ENCODE measurements at places on chromosomes 13 and 19. TPM values are rescaled to one million over a fixed set of nuclear protein-coding genes. Genes with fewer than 3 reads are reported as not detected.

DNA sequence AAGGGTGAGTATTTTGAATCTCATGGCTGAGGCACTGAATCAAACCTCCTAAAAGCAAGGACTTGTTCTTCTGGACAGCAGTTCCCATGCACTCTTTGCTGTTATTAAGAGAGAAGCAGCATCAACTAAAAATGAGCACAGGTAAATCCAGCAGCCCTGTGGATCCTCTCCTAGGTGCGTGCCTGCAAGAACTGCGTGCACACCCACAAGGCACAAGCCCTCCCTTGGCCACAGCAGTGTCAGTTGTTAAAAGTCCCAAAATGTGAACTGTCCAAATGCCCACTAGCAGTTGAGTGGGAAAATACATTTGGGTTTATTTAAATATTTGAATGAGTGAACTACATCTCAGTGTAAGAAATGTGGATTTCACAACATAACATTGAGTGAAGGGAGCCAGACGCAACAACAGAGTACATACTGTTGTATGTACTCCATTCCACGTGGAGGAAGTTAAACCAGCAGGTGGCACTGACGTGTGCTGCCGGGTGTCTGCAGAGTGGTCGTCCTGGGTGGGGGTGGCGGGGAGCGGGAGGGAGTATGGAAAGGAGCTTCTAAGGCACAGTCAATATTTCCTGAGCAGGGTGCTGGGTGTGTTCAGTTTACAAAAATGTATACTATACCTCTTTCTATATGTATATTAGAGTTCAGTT is 266.4 kb downstream of the NALCN start:
- peaks cover 5% of the 10 kb centered on the region for H3K4me1 ChIP-seq
- H3K36me3 ChIP-seq: no peaks in the 10 kb centered on the region
- H3K27me3 ChIP-seq: no peaks in the 10 kb centered on the region
- H3K27ac ChIP-seq: no peak overlapping the region
- no peak overlapping the region for H3K4me3 ChIP-seq
- peak; percentile 66 for DNase-seq

DNA sequence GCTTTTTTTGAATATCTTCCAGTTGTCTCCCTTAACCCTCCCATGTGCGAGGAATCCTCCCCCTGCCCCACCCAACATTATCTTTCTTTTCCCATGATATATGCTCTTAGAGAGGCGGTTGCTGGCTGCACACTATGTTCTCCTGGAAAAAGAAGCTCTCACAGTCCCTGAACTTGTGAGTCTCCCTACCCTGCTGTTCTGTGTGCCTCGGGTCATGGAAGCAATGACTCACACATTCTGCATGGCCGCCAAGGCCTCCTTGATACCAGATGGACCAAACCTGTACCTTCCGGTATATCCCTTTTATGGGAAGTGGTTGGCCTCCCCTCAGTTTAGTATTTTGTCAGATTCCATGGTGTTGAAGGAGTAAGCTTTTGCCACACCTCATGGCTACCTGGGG is 705.4 kb downstream of the SLITRK6 start:
- H3K4me1 ChIP-seq: no peaks in the 10 kb centered on the region
- H3K27me3 ChIP-seq: no peaks in the 10 kb centered on the region
- no peaks in the 10 kb centered on the region for H3K36me3 ChIP-seq
- no peak for DNase-seq
- no peak overlapping the region for H3K4me3 ChIP-seq

DNA sequence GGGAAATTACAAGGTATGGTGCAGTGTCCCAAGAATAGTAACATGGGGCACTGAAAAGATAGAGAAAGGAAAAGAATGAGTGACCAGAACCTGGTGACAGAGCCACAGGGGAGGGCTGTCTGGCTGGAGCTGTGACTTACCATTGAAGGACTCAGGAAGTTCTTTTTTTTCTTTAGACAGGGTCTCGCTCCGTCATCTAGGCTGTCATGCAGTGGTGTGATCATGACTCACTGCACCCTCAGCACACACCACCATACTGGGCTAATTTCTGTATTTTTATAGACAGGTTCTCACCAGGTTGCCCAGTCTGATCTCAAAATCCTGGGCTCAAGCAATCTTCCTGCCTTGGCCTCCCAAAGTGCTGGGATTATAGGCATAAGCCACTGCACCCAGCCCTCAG is 8.8 kb upstream of the CPB2 start:
- no peak for DNase-seq
- H3K4me1 ChIP-seq: no peaks in the 10 kb centered on the region
- no peaks in the 10 kb centered on the region for H3K36me3 ChIP-seq
- no peak overlapping the region for H3K27ac ChIP-seq

DNA sequence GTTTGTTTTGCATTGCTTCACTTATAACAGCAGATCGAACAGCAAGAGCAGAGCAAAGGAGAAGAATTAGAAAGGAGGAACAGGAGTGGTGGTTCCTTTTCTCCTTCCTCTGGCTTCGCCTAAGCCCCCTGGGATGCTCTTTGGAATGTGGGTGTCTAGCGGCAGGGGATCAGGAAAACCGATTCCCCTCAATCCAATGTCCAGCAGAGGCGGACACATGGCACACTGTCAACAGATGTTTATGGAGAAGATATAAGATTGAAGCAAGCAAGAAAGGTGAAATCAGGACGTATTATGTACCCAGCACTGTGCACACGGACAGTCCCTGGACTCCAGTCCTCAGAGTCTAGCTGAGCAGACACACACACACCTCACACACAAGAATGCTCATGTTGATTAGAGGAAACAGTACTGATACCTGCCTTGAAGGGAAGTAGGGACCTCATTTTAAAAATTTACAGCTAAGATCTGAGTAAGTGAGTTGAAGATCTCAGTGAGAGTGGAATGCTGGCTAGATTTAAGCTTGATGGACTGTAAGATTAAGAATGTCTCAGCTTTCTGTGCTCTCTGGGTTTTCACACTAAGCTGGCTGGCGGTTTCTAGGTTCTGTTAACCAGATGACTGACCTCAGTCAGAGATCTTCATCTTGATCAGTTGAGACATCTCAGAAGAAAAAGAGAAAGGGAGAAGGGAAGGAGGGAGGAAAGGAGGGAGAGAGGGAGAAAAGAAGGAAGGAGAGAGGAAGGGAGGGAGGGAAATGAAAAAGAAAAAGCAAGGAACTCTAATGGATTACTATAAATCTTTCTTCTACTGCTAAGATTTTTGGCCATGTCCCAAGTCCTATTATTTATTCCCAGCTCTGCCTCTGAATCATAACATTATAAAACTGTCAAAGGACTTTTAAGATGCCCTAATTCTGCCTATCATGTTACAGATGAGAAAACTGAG is 44.8 kb downstream of the FLT1 start:
- no peaks in the 10 kb centered on the region for H3K36me3 ChIP-seq
- DNase-seq: no peak
- H3K27ac ChIP-seq: no peak overlapping the region

DNA sequence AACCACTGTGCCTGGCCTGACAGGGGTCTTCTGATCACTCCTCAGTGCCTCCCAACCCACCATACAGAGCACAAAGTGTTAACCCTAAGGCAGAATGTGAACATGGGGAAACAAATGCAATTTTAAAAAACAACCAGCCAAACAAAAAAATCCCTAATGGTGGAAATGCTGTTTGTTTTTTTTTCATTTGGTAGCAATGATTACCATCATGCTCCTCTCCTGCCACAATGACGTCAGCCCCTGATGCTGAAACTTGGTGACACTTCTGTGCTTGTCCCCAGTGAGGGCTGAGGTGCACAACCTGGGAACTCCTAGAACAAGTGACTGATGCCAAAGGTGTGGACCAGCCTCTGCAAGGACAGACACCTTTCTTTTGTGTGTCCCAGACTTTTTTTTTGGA is 4.0 kb upstream of the TSPAN16 start:
- DNase-seq: no peak
- no peak overlapping the region for H3K4me3 ChIP-seq
- H3K36me3 ChIP-seq: no peaks in the 10 kb centered on the region
- 0 out of 2 replicates have a peak, but pooled peaks cover 1% of the 10 kb centered on the region for H3K4me1 ChIP-seq
- H3K27ac ChIP-seq: no peak overlapping the region
- H3K27me3 ChIP-seq: no peaks in the 10 kb centered on the region

GRCh38 chr19:40578442-40578908 is 1.8 kb downstream of the SHKBP1 start:
- peaks cover 25% of the 10 kb centered on the region for H3K36me3 ChIP-seq
- no peaks in the 10 kb centered on the region for H3K27me3 ChIP-seq
- DNase-seq: peak; percentile 41
- H3K4me1 ChIP-seq: peaks cover 4% of the 10 kb centered on the region
- no peak overlapping the region for H3K4me3 ChIP-seq
- no peak overlapping the region for H3K27ac ChIP-seq

- H3K4me3 ChIP-seq: no peak overlapping the region
- no peak overlapping the region for H3K27ac ChIP-seq
- H3K36me3 ChIP-seq: no peaks in the 10 kb centered on the region
- H3K27me3 ChIP-seq: no peaks in the 10 kb centered on the region
- DNase-seq: no peak
These were observed 1396.4 kb downstream of the EFNB2 start for GRCh38 chr13:105139048-105139379.

DNA sequence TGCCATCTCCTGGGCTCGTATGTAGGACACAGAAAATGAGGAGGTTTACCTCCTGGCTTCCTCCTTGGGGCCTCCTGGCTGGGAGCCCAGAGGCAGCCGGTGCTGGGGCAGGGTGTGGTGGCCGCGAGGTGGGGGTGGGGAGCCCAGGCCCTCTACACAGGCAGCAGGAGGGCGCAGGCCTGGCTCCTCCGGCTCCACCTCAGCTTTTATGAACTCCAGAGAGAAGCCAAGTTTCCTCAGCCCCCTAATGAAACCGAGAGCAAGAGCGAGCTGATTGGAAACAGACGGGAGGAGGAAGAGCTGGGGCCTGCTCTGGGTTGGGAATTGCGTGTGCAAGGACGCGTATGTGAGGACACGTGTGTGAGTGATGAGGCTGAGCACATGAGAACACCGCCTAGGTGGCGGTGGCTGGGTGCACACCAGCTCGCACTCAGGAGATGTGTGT is 23.1 kb downstream of the LYL1 start:
- no peaks in the 10 kb centered on the region for H3K27me3 ChIP-seq
- H3K4me1 ChIP-seq: peaks cover 38% of the 10 kb centered on the region
- H3K36me3 ChIP-seq: peaks cover 52% of the 10 kb centered on the region

DNA sequence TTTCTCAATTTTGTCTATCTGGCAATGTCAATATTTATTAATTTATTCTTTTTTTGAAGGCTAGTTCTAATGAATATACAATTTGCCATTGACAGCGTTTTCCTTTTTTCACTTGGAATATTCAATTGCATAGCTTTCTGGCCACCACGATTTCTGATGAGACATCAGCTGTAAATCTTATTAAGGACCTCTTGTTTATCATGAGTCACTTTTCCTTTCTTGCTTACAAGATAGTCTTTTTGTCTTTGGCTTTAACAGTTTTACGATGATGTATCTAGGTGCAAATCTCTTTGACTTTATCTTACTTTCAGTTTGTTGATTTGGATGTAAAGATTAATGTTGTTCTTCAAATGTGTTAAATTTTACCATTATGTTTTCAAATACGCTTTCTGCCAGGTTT is 991.6 kb upstream of the SLC10A2 start:
- H3K27me3 ChIP-seq: no peaks in the 10 kb centered on the region
- H3K4me1 ChIP-seq: no peaks in the 10 kb centered on the region
- H3K36me3 ChIP-seq: no peaks in the 10 kb centered on the region
- no peak overlapping the region for H3K27ac ChIP-seq

DNA sequence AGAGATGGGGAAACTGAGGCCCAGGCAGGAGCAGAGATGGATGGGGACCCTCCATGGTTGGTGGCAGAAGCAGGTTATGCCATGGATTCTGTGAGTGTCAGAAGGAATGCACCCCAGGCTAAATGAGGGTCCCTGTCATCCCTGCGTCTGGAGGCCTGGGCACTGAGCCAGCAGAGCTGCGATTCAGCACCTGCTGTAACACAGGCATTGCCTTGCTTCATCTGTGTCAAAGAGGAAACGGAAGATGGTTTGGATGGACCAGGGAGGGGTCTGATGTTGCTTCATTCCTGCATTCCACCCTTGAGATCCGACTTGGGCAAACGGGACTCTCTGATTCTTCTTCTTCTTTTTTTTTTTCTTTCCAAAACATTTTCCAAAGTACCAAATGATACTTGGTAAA is 1.2 kb downstream of the C5AR1 start:
- no peak overlapping the region for H3K4me3 ChIP-seq
- H3K27ac ChIP-seq: no peak overlapping the region
- H3K36me3 ChIP-seq: no peaks in the 10 kb centered on the region
- peak; percentile 21 for DNase-seq

- H3K4me1 ChIP-seq: peaks cover 10% of the 10 kb centered on the region
- H3K4me3 ChIP-seq: no peak overlapping the region
- H3K27ac ChIP-seq: no peak overlapping the region
- no peak for DNase-seq
- no peaks in the 10 kb centered on the region for H3K36me3 ChIP-seq
These were observed 66.7 kb downstream of the LHFPL6 start for GRCh38 chr13:39536274-39536673.

DNA sequence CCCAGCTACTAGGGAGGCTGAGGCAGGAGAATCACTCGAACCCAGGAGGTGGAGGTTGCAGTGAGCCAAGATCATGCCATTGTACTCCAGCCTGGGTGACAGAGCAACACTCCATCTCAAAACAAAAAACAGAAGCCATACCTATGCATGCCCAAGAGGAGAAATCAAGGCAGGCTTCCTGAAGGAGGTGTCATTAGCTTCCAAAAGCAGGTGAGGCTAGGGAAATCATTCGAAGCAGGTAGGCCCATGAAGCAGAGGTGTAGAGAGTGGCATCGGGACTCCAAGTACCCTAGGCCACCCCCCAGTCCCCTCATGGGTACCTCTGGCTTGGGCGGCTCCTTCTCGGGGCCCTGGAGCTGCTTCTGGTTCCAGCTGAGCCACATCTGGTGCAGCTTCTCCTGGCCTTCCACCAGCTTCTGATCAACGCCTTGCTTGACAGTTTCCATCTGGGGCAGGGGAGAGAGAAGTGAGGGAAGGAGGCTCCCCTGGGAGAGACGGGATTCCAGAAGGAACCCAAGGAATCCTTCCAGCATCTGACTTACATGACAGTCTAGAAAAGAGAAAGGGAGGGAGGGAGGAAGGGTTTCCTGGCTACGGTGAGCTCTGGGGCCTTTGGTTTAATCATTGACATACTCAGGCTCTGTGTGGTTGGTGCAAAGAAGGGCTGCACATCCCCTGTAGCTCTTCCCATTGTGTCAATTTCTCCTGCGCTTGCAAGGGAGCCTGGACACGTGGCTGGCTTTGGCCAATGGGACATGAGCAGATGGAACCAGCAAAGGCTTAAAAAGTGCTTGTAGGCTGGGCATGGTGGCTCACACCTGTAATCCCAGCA is 13.1 kb upstream of the TICAM1 start:
- peak overlapping the region; percentile 12 for H3K27ac ChIP-seq
- no peak overlapping the region for H3K4me3 ChIP-seq
- DNase-seq: peak; percentile 25
- H3K36me3 ChIP-seq: peaks cover 61% of the 10 kb centered on the region

NAPSA gene
- total RNA-seq: not detected

KL gene
- total RNA-seq: not detected

TMEM145 gene
- under 0.01 TPM for total RNA-seq

KLF1 gene
- not detected for total RNA-seq

GIPC1 gene
- total RNA-seq: 77.5 TPM

CPAMD8 gene
- 0.36 TPM for total RNA-seq

ZNF91 gene
- total RNA-seq: 17.0 TPM

All from IMR-90 (cell line).